ENCODE measurements at places on chromosomes 11 and 22. TPM values are rescaled to one million over a fixed set of nuclear protein-coding genes. Genes with fewer than 3 reads are reported as not detected.
A peak's percentile ranks its signal among the peaks of the same experiment; 100 is the strongest.

DNA sequence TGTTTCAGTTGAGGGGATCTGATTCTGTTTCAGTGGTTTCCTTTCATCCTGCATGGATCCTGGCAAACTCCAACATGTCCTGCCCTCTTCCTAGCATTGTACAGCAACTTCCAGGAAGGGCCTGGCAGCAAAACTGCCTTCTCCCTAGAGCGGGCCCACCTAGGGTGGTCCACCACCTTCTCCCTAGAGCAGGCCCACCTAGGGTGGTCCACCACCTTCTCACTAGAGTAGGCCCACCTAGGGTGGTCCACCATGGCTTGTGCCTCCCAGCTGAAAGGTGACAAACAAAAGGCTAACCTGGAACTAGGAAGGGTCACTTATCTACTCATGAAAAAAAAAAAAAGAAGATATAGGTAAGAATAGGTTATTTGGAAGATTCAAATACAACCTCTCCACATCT is 92.2 kb downstream of the NTM start:
- no peaks in the 10 kb centered on the region for H3K4me1 ChIP-seq
- H3K27ac ChIP-seq: no peak overlapping the region
- H3K27me3 ChIP-seq: no peaks in the 10 kb centered on the region
- no peak for DNase-seq

DNA sequence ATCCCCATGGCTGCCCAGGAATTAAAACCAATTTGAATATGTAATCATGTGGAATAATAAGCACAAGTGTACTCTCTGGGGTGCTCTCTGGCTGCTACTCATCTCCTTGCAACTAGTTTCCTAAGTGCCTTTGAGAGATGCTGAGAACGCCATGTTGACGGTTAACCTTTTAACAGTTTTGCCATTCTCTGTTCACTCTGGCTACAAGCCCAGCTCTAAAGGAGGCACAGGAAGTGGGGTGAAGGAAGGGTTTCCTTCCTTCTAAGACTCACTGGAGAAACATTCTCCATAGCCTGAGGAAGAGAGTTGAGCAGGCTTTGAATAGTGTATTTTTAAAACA is 122.0 kb upstream of the ZC3H12C start:
- no peak for DNase-seq
- H3K27me3 ChIP-seq: no peaks in the 10 kb centered on the region
- no peaks in the 10 kb centered on the region for H3K36me3 ChIP-seq

DNA sequence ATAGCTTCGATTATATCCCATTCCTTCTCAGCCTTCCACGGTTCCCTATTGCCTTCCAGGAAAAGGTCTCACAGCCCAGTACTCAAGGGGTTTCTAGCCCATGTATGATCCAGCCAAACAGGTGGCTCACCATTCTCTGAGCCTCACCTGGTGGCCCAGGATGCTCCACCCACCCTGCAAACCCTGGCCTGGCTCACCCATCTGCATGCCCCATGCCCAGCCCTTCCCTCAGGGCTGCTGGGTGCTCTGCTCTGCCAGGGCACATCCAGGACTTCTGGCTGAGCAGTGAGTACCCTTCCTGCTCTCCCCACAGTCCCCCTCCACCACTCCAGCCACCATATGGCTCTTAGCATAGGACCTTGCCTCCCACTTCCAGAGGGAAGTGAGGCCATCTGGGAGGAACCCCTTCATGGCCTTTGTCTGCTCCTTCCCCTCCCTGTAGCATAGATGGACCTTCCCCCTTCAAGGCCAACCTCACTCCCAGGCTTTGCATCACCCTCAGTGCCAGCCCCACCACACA is 5.8 kb upstream of the RCOR2 start:
- H3K27me3 ChIP-seq: no peaks in the 10 kb centered on the region
- H3K27ac ChIP-seq: no peak overlapping the region
- H3K4me1 ChIP-seq: peaks cover 41% of the 10 kb centered on the region
- no peak for DNase-seq
- H3K4me3 ChIP-seq: no peak overlapping the region

- peaks cover 5% of the 10 kb centered on the region for H3K36me3 ChIP-seq
- no peak for DNase-seq
- no peaks in the 10 kb centered on the region for H3K27me3 ChIP-seq
- peaks cover 11% of the 10 kb centered on the region for H3K4me1 ChIP-seq
Measured at GRCh38 chr11:35235936-35236666, 97.1 kb downstream of the CD44 start.

Gene IFITM1
- total RNA-seq: 133 TPM

DNA sequence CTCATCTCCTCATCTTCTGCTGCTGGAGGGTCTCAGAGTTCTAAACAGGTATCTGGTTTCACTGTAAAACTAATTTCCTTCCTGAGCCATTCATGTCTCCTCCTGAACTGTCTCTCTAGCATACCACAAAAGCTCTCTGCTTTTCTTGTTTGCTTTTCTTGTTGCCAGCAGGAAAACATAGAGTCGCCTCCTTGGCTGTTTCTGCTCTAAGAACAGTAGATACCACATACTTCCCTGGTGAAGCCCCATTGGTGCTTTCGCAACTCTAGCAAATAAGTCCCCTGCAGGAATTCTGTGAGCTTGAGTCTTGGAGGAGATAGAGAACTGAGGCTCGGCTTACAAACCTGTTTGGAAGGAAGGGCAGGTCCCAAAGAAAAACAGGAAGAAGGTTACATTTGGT is 7.0 kb downstream of the DIXDC1 start:
- H3K36me3 ChIP-seq: no peaks in the 10 kb centered on the region
- no peak for DNase-seq
- peaks cover 20% of the 10 kb centered on the region for H3K4me1 ChIP-seq
- no peaks in the 10 kb centered on the region for H3K27me3 ChIP-seq

DNA sequence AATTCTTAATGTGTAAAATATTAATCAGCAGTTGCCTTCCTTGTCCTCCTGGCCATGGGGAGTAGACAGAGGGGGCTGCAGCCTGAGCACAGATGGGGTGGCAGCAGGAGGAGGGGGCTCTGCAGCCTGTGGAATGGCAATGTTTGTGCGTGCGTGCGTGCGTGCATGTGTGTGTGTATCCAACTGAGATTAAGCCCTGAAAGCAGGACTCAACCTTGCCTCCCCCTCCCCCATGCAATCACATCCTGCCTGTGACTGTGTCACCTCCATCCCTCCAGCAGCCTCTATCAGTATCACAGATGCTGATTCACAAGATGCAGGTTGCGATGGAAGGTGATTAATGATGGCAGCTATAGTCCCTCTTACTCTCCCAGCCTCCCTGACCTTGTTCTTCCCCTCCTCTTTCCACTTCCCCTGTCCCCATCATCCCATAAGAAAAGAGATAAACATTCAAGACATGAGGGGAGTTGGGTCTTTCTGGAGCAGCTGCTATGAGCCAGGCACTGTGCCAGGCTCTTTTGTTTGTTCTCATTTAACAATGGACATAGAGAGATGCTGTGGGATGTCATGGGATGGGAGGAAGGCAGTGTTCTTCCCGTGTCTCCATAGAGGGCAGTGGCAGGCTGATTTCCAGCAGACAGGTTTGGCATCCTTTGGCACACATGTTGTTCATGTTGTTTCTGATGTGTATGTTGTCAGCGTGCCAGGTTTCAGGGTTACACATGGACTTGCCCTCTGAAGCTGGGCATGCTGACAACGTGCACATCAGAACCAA is 43.8 kb upstream of the NECTIN1 start:
- H3K27ac ChIP-seq: no peak overlapping the region
- no peaks in the 10 kb centered on the region for H3K4me1 ChIP-seq
- no peak for DNase-seq
- no peaks in the 10 kb centered on the region for H3K27me3 ChIP-seq
- no peak overlapping the region for H3K4me3 ChIP-seq

- H3K27me3 ChIP-seq: no peaks in the 10 kb centered on the region
- no peaks in the 10 kb centered on the region for H3K36me3 ChIP-seq
- peak within 1 kb of the TSS; percentile 79 for H3K4me3 ChIP-seq
- peak within 1 kb of the TSS; percentile 97 for H3K27ac ChIP-seq
Measured at GRCh38 chr11:68213135-68213515, at the start of gene KMT5B. Gene KMT5B, minus strand, starts transcription at chr11:68213296. Its CDS starts 23,220 bp downstream, at chr11:68190076.

DNA sequence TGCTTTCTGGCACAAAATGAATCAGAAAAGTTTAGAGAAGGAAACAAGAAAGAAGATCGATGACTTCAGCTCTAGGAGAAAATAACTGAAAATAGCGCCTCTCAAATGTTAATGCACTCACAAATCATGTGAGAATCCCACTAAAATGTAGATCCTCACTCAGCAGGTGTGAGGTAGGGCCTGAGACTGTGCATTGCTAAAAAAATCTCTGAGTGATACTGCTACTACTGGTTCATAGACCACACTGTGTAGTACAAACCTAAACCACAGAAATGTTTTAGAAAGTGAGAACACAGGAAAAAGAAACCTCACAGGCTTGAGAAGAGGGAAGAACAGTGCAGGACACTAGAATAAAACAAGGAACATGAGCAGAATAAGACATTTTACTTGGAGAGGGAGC is 2.0 kb downstream of the OR8D4 start:
- no peaks in the 10 kb centered on the region for H3K4me1 ChIP-seq
- no peak overlapping the region for H3K27ac ChIP-seq
- no peak overlapping the region for H3K4me3 ChIP-seq
- DNase-seq: no peak
- no peaks in the 10 kb centered on the region for H3K27me3 ChIP-seq

Gene UCP3
- total RNA-seq: not detected

Gene OR52H1
- total RNA-seq: not detected

GRCh38 chr11:77789061-77789730 is 31.3 kb downstream of the RSF1 start:
- H3K27me3 ChIP-seq: no peaks in the 10 kb centered on the region
- peaks cover 17% of the 10 kb centered on the region for H3K36me3 ChIP-seq
- no peak for DNase-seq
- H3K27ac ChIP-seq: no peak overlapping the region
- H3K4me1 ChIP-seq: peaks cover 22% of the 10 kb centered on the region

Gene KRTAP5-1
- not detected for total RNA-seq

DNA sequence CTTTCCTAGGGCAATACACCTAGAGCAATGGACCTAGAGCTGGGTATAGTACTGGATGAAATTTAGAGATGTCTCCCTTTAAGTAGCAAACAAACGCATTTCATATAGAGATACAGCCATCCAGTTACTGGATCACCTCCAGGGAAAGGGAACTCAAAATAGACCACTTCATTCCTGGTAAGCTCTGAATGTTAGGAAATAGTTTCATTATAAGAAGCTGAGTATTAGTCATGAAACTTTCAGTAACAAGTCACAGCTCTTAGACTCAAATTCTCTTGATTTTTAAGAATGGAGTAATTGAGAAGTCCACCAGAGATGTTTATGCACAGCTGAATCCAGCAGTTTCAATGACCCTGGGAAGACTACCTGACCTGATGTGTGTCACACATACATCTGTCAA is 221.9 kb downstream of the FAM76B start:
- no peak overlapping the region for H3K27ac ChIP-seq
- H3K4me1 ChIP-seq: no peaks in the 10 kb centered on the region
- H3K4me3 ChIP-seq: no peak overlapping the region
- DNase-seq: no peak
- no peaks in the 10 kb centered on the region for H3K27me3 ChIP-seq

Gene DRD4
- total RNA-seq: not detected

DNA sequence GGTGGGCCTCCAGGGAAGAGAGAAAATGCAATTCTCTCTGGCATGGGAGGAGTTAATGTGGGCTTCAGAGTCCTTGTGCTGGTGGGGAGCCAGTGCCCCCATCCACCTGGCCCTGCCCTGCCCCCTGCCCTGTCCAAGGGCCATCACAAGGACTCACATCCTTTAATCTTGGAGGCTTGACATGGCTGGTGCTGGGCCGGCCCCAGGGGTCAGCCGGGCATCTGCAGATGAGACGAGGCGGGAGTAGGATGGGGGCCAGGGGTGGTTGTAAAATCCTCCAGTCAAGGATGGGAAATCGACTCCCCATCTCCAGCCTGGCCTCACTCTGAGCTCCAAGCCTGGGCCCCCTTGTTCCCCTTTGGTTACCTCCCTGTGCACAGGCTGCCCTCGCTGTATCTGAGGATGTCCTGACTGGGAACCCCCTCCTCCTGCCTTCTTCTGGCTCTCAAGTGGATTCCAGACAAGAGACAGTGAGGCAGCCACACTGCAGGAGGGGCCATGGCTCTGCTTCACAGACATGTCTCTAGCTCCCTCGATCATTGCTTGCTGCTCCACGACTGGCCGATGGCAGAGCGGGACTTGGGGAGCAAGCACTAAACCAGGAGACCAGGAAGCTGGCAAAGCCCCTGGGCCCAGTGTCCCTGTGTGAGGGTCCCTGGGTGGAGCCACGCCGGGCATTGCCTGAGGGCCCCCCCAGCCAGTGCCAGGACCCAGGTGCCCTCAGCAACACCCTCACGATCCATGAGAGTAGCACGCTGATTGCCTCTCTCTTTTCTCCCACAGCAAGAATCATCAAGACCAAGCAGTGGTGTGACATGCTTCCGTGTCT is 1120.5 kb downstream of the BRD1 start:
- no peak overlapping the region for H3K27ac ChIP-seq
- no peak for DNase-seq
- H3K4me3 ChIP-seq: no peak overlapping the region
- H3K27me3 ChIP-seq: no peaks in the 10 kb centered on the region
- H3K4me1 ChIP-seq: peaks cover 9% of the 10 kb centered on the region
- no peaks in the 10 kb centered on the region for H3K36me3 ChIP-seq

DNA sequence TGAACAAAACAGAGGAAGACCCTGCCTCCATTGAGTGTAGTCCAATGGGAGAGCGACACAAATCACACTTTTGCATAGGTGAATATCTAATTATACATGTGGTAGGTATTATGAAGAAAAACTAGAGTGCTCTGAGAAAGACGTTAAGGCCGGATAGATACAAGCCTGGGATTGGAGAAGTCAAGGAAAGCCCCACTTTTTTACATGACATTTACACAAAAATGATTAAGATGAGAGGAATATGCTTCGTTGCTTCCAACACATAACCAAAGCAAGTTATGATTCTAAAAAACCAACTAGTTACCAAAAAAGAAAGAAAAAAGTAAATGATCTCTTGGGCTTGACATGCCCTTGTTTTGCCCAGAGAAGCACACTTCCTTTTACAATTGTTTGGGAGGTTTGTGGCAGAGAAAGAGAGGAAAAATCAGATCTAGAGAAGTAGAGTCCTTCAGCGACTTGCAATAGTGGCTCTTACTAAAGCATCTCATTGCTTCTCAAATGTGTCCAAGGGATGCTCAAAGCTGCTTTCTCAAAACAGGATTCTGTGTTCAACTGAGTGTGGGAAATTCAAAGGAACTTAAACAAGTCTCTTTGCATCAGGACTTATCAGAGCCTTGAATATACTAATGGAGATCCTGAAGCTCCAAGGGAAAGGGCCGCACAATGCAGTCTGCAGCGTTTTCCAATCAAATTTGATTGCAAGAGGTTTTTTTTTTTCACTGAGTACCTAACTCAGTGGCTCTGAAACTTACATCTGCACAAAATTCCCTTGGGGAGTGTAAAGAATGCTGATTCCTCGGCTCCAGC is 38.8 kb downstream of the FLI1 start:
- no peaks in the 10 kb centered on the region for H3K27me3 ChIP-seq
- H3K27ac ChIP-seq: no peak overlapping the region
- no peak for DNase-seq
- no peaks in the 10 kb centered on the region for H3K4me1 ChIP-seq
- H3K4me3 ChIP-seq: no peak overlapping the region

DNA sequence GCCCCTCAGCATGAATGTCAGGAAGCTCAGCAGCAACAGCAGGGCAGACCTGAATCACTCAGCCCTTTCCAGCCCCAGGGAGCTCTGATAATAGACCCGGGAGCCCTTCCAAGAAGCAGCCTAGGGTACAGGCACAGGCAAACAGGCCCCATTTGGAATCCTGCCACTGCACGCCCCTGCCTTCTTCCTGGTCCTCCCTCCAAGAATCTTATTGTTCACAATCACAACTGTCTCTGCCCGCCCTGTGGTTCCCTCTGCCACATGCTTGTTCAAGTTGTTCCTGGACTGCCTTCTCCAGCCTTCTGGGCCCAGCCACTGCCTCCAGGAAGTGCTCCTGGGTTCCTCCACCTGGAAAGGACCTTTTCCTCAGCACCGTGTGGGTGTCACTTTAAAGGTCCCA is 54.6 kb downstream of the LRRC32 start:
- H3K4me3 ChIP-seq: no peak overlapping the region
- no peaks in the 10 kb centered on the region for H3K36me3 ChIP-seq
- no peaks in the 10 kb centered on the region for H3K4me1 ChIP-seq
- DNase-seq: no peak

Data from esophagus squamous epithelium (tissue), 5 donors.